ENCODE measurements at places on chromosomes 1 and 21. TPM values are rescaled to one million over a fixed set of nuclear protein-coding genes. Genes with fewer than 3 reads are reported as not detected.

IFI16 gene
- total RNA-seq, result 25.6 TPM

GJC2 gene
- total RNA-seq, result 0.69 TPM

AMY1C gene
- not detected for total RNA-seq

KCNJ6 gene
- total RNA-seq, result 0.05 TPM

KRTAP6-1 gene
- not detected for total RNA-seq

FAM177B gene
- total RNA-seq, result not detected

KDM1A gene
- 124 TPM for total RNA-seq

ADCY10 gene
- total RNA-seq, result not detected

GIPC2 gene
- 1.1 TPM for total RNA-seq

SELL gene
- total RNA-seq, result 0.25 TPM

GRCh38 chr1:163467289-163467688 lies 145.5 kb downstream of the NUF2 start:
- DNase-seq, result no peak

DNA sequence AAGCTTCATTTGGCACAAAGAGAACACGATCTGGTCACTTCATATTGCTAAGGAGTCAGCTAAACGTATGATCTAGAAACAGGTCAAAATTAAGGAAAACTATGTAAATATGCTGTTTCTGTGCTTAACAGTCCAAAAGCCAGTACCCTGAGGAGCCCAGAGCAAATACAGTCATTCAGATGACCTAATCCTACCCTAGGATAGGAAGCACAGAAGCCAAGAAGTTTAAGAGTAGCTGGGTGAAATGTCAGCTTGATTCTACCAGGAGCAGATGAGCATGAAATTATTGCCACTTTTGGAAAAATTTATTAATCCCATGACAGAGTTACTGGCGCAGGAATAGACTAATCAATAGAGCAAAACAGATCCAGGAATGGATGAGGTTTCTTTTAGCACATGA lies 18.3 kb downstream of the SORT1 start:
- DNase-seq, result no peak

DNA sequence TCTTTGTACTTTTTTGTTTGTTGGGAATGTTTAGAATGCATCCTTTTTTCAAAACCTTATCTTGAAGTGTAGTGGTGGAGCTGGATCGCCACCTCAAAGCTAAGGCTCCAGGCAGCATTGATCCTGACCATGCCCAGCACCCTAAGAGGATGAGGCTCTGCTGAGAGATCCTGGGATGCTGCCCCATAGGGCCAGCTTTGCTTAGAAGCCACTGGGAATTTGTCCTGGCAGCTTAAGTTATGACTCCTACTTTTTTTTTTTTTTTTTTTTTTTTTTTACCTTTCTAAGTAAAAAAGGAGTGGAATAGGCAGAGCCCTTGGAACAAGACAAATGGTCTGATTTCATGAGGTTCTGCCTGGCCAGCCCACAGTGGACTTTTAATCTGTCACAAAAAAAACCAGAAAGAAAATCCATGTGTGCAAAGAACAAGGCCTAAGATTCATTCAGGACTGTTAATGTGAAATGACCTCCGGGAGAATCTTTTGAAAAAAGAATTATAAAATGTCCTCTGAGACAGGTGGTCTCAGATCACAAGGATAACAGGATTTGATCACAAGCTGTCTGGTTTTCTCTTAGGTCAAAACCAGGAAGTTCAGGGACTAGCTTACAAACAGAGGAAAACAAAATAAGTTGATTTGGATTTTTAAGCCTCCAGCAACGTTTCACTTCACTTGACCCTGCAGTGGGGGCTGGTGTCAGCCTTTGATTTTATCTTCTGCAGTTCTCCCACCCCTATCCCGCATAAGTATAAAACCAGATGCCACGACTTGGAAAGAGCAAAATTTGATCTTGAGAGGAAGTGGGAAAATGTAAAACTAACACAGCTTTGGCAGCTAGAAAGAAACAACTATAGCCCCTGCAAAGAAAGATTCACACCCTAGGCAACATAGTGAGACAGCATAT lies 25.9 kb upstream of the RAP1A start:
- no peak for DNase-seq

GRCh38 chr21:31599013-31599412 lies 60.5 kb upstream of the SOD1 start:
- DNase-seq, result no peak

DNA sequence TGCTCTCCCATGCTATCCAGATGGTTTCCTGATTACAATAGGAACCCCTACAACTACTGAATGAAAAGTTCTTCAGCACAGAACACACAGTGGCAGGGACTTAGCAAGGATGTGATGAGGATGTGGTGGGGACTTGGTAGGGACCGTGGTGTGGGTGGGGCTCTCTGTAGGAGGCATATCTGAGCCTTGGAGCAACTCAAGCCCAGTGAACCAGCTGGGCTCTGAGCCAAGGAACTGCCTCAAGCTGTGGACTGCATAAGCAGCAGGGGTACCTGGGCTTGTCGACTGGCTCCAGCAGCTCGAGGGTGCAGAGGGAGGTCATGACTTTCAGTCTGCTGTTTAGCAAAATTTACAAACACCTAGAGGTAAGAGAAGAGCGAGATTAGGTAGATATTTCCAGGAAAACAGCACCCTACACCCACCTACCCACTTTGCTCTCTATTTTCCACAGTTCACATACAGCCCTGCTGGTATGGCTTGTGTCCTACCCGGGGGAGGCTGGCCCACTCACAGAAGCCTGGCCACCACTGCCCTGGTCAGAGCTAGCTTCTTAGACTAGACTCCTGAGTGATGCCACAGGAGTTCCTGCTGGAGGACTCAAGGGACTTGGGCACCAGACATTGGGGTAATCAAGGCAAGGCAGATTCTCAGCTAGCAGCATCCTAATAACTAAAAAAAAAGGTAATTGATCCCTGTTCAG lies 86.8 kb upstream of the GCLM start:
- DNase-seq, result peak; percentile 62

DNA sequence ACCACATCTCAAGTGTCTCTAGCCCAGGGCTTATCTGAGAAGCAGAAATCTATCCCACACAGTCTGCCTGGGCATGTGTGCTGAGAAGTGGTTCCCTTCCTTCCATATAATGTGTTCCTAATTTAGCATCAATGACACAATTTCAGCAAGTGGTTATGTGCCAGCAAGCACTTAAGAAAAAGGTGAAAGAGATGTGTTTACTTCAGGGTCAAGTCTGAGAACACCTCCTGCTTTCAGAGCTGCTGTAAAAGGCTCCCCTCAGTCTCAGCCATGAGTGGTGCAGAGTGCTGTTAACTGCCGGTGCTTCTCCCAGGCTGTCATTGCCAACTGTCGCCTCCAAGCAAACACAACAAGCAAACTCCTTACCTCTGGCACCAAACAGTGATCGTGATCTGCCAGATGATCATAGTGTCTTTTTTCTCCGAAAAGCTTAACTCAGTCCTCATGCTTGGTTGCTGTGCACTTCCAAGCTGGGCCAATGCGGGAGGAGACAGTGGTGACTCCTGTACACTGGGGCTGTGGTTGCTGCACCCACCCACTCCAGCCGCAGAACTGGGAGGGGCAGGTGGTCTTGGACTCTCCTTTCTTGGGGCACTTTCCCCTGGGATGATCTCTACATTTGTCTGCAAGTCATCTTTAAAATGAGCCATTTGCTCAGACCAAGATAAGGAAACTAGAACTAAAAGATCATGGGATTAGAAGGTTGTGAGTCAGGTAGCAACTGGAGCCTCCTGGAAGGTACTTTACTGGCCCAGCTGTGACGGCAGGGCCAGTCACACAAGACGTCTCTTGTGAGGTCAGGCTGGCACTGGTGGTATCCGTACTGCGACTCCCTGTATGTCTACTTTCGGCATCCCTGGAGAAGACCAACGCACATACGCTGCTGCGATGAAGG lies 32.4 kb downstream of the ATP1A1 start:
- no peak for DNase-seq

GRCh38 chr1:227761621-227762230 lies 26.5 kb downstream of the SNAP47 start:
- DNase-seq, result no peak

GRCh38 chr21:25296252-25296651 lies 311.0 kb downstream of the MRPL39 start:
- DNase-seq, result no peak

- no peak for DNase-seq
These were observed 364.9 kb downstream of the PRDM2 start for GRCh38 chr1:14064649-14065442.

GRCh38 chr1:184745929-184746638 lies 8.6 kb downstream of the EDEM3 start:
- no peak for DNase-seq

GRCh38 chr1:16076865-16077238 lies 3.4 kb upstream of the FAM131C start:
- DNase-seq, result peak; percentile 88

- peak; percentile 18 for DNase-seq
These were observed 153.9 kb upstream of the GREM2 start for GRCh38 chr1:240765732-240766363.

DNA sequence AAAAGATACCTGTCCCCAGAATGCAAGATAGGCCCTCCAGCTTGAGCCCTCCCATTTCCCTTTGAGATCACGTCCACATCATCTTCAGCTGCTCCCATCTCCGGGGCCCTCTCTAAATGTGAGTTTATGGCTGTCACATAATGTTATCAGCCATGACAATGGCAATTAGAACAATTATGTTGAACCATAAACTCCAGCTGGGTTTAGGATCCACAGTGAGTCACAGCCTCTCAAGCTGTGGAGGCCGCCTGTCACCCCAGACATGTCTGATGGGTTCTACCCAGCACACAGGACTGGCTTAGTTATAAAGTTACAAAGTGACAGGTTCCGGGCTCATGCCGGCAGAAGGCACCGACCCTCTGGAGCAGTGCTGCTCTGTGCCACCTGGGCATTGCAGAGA lies 597.3 kb downstream of the PTPRU start:
- no peak for DNase-seq

- no peak for DNase-seq
These were observed 8.1 kb downstream of the NCF2 start for GRCh38 chr1:183582021-183582713.

DNA sequence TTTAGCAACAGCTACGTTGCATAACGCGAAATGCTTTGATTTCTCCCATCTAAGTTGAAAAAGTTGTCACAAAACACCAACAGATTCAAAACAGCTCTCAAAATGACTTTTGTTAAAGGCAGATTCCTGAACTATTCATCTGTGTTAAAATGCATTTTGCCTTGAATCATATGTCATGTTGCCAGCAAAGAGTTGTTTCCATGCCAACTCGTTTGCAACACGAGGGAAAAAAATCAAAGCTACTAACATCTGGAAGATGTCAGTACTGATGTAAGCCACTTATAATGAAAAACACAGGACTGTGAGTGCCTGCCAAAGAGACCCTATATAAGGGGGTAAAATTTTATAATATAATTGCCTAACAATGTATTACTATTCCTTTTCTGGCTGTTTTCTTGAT lies 182.7 kb upstream of the PTBP2 start:
- peak; percentile 58 for DNase-seq

DNA sequence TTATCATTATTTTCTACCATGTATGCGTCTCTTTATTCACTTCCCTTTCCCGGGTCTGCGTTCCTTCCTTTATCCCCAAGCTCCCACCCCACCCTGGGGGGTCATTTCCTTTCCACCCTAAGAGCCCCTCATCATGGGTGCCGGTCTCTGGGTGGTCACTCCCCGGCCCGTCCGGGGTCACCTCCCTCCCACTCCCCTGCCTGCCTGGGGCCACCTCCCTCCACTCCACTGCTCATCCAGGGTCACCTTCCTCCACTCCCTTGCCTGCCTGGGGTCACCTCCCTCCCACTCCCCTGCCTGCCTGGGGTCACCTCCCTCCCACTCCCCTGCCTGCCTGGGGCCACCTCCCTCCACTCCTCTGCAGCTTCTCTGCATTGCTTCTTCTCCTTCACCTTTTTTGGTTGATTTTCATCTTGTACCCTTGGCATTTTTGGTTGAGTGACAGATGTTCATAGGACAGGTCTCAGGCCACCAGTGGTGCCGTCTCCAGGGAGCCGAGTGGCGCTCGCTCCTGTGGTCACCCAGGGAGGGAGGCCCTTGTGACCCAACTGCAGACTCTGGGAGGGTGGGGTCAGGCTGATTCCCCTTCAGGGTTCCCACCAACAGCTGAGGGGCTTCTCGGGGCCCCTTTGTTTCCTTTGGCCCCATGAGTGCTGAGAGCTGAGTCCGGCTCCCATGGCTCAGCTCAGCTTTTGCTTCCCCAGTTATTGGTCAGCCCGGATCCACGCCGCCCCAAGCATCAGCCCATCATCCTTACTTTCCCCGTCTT lies 48.6 kb upstream of the PCBP3 start:
- no peak for DNase-seq

DNA sequence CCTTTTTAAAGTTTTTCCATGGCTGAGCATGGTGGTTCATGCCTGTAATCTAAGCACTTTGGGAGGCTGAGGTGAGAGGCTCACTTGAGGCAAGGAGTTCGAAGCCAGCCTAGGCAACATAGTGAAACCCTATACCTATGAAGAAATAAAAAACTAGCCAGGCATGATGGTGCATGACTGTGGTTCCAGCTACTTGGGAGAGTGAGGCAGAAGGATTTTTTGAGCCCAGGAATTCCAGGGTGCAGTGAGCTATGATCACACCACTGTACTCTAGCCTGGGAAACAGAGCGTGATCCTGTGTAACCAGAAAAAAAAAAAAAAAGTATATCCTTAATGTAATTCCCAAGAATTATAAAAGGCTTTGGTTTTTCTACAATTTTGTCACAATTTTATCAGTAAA lies 17.4 kb downstream of the DEPDC1 start:
- peak; percentile 82 for DNase-seq

- no peak for DNase-seq
These were observed 12.8 kb downstream of the PMF1 start for GRCh38 chr1:156225677-156226014.

GRCh38 chr1:20339811-20340457 lies 49.3 kb downstream of the VWA5B1 start:
- no peak for DNase-seq

GRCh38 chr1:245858722-245859492 lies 648.2 kb downstream of the SMYD3 start:
- no peak for DNase-seq

DNA sequence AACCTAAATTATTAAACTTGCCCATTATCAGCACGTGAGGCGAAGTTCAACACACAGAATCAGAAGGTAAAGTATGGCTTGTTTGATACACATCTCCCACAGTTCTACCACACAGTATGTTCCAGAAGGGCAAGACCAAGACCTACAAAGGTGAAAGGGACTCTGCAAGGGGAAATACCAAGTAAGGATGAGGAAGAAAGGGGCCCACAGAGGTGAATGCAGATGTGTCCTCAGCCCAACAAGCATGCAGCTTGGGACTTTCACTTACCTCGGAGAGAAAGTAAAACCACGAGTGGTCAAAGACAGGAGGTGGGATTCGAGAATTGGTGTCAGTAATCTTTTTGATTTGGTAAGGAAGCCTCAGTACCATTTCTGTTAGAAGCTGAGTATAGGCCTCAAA lies 85.8 kb downstream of the UBR4 start:
- no peak for DNase-seq

GRCh38 chr1:201008666-201009360 lies 14.7 kb downstream of the KIF21B start:
- no peak for DNase-seq
